ENCODE measurements at places on chromosomes 7 and 10.

DNA sequence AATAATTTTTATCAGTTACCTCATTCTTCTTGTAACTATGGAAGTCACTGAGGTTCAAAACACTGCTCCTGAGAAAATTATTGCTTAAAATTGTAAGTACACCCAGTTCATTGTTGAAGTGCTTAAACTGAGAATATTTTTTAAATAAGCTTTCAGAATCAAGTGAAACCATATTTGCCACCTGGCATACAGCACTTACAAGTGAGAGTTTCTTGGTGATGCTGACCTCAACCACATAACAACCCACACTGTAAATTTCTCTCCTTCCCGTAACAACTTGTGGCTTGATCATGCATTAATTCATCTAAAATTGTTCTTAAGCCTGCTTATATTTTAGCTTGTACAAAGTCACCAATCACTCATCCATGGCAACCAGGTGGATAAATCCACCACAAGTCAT is 34.0 kb downstream of the IMMP2L start:
- DNase-seq = no peak

GRCh38 chr10:133151543-133151972 is 8.5 kb upstream of the KNDC1 start:
- DNase-seq = no peak

DNA sequence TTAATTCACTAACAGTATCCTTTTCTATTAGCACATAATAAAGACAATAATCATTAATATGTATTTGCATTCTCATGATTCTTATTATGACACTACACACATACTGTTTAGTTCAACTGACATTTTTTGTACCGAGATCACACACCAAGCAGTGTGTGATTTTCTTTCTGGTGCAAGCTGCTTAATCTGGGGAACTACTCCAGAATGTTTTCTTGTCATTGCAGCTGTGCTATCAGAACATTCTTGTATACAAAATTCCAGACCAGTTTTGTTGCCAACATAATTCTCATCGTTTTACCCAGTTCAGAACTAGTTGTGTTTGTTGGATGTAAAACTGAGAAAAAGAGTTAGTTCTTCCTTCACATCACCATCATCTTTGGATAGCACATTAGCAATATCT is 37.4 kb downstream of the VKORC1L1 start:
- DNase-seq = no peak

- DNase-seq = no peak
Measured at GRCh38 chr10:71188201-71188600, 24.2 kb upstream of the UNC5B start.

DNA sequence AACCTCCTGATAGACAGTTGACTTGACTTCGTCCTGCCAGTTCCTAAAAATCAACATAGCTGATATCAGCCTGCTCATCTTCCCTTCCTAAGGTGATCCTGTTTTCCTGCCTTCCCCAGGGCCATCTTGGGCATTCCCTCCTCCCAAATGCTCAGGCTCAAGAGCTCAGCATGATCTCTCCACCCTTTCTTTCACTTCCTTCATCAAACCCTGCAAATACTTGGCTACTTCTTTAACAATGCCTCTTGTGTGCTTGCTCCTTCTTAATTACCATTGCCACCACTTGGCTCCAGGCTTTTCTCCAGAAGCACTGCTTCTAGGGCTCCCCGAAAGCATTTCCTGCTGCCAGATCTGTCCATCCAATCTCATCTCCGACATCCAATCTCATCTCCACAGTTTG is 7.3 kb downstream of the FSCN3 start:
- no peak for DNase-seq

- DNase-seq = no peak
Measured at GRCh38 chr10:110524859-110525232, 27.1 kb downstream of the DUSP5 start.

DNA sequence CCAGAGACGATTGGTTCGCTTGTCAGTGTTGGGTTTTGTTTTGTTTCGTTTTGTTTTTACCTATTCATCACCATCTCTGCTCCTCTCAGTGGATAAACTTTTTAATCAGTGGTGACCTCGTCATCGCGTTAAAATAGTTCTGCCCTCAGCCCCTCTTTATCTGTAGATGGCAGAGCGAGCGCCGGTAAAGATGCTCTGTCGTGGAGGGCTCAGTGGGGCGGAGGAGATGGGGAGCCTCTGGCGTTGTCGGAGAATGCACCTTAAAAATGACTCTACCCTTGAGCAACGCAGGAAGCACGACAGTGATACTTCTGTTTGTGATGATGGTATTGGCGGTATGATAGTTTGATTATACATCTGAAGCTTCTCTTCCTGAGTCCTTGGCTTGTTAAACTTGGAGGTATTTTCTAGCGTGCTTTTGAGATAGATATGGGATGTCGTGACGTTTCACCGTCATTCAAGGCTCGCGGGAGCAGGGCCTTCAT is 554 bp downstream of the CSGALNACT2 start:
- peak; percentile 39 for DNase-seq

- no peak for DNase-seq
Measured at GRCh38 chr7:44173911-44174693, 15.1 kb downstream of the GCK start.

DNA sequence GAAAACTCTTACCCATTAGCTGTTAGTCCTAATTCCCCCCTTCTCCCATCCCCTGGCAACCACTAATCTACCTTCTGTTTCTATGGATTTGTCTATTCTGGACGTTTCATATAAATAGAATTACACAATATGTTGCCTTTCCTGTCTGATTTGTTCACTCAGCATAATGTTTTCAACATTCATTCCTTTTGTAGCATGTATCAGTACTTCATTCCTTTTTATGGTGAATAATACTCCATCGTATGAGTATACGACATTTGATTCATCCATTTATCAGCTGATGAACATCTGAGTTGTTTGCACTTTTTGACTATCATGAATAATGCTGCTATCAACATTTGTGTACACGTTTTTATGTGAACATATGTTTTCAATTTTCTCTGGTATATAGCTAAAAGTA is 4.4 kb upstream of the FRAT1 start:
- DNase-seq = no peak

DNA sequence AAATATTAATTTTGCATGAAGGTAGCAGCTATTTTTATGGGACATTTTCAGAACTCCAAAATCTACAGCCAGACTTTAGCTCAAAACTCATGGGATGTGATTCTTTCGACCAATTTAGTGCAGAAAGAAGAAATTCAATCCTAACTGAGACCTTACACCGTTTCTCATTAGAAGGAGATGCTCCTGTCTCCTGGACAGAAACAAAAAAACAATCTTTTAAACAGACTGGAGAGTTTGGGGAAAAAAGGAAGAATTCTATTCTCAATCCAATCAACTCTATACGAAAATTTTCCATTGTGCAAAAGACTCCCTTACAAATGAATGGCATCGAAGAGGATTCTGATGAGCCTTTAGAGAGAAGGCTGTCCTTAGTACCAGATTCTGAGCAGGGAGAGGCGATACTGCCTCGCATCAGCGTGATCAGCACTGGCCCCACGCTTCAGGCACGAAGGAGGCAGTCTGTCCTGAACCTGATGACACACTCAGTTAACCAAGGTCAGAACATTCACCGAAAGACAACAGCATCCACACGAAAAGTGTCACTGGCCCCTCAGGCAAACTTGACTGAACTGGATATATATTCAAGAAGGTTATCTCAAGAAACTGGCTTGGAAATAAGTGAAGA is 112.3 kb downstream of the CFTR start:
- no peak for DNase-seq

GRCh38 chr7:50156706-50157105 is 63.7 kb upstream of the ZPBP start:
- DNase-seq = no peak

DNA sequence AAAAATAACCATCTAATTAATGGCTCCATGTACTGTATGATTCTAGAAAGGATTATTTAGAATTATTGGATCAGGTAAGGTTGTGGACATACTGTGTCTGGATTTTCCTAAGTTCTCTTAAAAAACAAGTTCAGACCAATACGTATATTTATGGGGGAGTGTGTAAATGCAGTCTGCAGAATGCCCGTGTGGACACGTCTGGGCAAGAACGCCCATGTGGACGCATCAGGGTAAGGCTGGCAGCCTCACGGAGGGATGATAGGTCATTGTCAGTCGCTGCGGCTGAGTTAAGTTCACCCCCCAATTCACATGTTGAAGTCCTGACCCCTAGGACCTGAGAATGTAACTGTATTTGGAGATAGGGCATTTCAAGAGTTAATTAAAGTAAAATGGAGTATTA is 160.0 kb upstream of the SHH start:
- no peak for DNase-seq

DNA sequence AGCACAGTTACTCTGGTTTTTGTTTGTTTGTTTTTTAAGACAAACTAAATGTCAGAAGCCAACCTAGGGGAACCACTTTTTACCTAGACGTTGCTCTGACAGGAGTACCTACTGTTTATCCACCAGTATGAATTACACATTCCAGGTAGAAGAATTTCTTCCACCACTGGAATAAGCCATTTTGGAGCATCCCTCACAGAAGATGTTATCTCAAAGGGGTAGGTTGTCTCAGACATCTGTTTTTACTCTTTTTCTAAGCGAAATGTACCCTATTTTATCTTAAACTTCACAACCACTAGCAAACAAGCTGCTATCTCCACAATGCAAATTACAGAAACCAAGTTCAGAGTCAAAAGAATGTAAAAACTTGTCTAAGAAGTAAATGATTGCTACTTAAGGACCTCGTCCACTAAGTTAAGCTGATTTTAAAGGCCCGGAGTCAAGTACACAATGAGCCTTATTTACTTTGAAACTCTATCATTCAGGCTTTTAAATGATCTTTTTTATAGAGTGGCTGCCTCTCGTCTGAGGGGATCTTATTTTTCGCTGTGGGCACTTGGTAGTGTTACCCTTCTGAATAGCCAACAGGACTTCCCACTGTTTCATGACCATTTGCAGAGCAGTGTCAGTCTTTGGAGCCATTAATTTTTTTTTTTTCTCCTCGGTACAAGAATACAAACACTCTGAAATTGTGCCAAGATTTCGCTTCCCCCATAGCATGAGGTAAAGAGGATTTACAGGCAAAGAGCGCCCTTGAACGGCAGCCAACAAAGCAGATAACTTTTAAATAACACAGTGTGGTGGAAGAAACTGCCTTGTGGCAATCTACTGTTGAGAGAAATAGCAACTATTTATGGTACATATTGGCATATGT is 15.7 kb upstream of the ARMC3 start:
- no peak for DNase-seq

DNA sequence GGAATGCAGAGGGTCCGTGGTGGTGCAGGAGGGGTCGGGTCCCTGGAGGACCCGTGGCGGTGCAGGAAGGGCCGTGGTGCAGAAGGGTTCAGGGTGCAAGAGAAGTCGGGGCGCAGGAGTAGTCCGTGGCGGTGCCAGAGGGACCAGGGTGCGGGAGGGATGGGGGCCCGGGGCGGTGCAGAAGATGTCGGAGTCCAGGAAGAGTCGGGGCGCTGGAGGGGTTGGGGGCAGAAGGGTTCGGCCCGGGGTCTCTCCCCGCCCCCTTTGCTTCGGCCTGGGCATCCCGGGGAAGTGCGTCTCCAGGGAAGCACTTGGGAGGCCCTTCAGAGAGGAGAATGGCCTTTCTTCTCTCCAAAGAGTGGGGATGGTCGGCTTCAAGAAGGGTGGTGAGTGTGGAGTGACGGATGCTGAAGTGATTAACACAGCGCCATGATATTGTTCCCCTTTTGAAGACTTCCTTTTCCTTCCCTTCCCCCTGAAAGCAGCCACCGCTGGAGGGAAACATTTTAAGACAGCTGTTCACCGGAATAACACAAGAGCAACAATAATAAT is 997 bp downstream of the WDR37 start:
- no peak for DNase-seq

GRCh38 chr10:58555170-58555929 is 42.7 kb downstream of the BICC1 start:
- no peak for DNase-seq

- DNase-seq = no peak
Measured at GRCh38 chr10:14603534-14604102, 171.1 kb downstream of the FAM107B start.

DNA sequence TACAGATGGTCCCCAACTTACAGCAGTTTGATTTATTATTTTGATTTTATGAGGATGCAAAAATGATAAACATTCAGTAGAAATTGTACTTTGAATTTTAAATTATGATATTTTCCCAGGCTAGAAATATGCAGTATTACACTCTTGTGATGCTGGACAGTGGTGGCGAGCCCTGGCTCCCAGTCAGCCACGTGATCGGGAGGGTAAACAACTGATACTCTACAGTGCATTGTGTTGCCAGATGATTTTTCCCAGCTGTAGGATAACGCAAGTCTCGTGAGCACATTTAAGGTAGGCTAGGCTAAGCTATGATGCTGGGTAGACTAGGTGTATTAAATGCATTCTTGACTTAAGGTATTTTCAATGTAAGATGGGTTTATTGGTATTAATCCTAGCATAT is 865.2 kb downstream of the SORCS3 start:
- no peak for DNase-seq

DNA sequence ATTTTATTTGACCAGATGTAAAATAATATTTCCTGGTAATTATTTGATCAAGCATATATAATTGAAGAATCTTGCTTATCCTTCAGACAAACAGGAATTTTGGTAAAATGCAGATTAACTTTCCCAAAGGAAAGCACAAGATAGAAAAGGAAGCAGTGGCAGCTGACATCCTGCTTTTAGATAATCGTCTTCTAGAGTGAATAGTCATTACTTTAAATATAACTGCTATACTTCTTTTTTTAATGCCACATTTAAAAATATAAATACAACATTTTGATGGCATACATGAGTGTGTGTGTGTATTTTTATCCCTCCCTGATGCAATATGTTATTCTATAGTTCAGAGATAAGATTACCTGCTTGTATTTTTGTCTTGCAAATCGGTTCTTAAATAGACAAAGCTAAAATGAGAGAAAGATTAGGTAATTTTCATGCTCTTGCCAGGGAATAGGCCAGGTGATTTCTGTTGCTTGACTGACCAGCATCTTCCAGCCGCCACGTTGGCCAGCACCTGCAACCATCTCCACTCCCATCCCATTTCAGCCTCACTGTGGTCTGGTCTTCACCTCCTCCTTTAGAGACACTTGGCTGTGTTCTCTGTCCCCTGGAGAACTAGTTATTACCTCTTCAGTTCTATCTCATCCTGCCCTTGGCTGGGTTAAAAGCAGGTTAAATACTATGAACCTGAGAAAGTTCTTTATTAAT is 58.1 kb downstream of the MDFIC start:
- no peak for DNase-seq

DNA sequence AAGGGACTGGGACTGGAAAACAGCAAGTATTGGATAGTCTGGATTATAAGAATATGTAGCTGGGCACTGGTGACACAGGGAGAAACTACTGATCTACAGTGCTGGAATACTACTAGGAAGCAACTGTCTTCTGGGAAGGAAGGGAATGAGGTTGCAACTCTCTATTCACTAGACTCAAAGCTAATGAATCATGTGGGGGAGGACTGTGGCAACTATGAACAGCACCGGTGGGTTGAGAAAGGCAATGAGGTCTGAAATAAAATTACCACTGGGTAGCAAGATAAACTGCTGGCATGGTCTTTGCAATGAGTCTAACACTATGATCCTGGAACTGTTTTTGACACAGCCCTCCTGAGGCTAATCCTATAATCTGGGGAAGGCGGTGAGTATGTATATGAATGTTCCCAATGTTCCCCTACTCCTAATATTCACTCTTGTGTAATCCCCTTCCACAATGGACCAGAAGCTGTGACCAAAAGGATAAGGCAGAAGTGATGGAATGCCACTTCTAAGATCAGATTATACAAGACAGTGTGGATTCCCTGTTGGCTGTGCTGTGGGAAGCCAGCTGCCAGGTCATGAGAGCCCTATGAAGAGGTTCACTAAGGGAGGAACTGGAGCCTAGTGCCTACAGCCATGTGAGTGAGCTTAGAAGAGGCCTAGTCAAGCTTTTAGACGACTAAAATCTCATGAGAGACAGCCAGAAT is 101.3 kb upstream of the DNAJB12 start:
- no peak for DNase-seq

Data from NCI-H526 (cell line).